Left ventricle myocardium inferior (tissue), 1 donor: ENCODE measurements at places on chromosomes 12 and 14.

DNA sequence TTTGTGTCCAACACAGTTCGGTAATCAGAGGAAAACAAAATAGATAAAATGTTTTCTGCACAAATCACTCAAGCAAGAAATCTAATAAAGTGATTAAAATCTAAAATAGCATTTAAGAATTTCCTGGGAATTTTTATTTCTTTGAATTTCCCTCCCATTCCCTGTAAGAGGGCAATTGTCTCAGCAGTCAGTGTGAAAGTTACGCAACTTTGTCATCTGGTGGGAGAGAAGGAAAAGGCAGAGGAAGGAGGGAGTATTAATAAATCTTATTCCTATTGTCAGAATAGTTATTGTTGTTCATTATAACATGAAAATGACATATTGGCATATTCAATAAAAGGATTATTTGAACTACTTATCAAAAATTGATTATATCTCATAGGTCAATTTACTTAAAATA lies 464.9 kb downstream of the PRKD1 start:
- no peak for DNase-seq
- no peaks in the 10 kb centered on the region for H3K36me3 ChIP-seq
- no peaks in the 10 kb centered on the region for H3K4me1 ChIP-seq
- no peak overlapping the region for H3K27ac ChIP-seq
- H3K27me3 ChIP-seq, result no peaks in the 10 kb centered on the region

DNA sequence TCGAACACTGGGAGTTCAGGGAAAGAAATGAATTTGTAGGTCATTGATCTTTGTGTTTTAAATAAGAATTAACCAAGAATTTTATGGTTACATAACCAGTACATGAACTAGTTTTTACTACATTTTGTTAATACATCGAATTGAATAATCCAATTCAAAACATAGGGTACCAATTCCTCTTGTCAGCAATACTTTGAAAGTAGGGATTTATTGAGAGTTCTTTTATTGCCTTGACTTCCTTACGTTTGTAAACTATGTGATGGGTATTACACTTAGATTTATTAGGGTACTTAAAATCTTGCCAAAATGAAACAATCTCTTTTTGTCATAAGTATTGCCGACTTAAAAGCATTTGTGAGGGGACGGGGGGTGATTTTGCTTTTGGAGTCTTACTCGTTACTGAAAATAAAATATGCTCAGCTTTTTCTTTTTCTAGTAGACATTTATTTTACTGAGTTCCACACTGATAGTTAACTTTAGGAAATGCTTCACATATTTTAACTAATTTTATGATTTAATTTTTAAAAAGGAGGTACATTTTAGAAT lies 22.4 kb downstream of the SOCS2 start:
- H3K27me3 ChIP-seq, result no peaks in the 10 kb centered on the region
- H3K27ac ChIP-seq, result peak overlapping the region; percentile 90
- no peaks in the 10 kb centered on the region for H3K36me3 ChIP-seq
- DNase-seq, result no peak
- peaks cover 49% of the 10 kb centered on the region for H3K4me1 ChIP-seq

DNA sequence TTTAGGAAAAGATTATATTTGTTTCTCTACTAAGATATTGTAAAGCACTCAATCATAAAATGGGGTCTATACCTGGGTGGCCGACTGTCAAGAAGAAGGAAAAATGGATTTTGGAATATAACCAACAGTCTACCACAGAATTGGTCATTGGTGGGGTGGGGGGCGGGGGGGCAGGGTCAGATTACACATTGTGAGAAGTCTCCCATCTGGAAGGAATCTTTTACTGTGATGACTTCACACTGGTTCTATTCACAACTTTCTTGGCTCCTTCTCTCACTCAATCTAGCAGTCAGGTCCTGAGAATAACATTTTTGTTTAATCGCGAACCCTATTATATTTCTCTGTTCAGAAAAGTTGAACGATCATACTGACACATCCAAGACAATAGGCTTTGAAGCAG lies 8.7 kb upstream of the CLEC4E start:
- no peak overlapping the region for H3K27ac ChIP-seq
- H3K27me3 ChIP-seq, result peaks cover 8% of the 10 kb centered on the region
- peaks cover 2% of the 10 kb centered on the region for H3K4me1 ChIP-seq

DNA sequence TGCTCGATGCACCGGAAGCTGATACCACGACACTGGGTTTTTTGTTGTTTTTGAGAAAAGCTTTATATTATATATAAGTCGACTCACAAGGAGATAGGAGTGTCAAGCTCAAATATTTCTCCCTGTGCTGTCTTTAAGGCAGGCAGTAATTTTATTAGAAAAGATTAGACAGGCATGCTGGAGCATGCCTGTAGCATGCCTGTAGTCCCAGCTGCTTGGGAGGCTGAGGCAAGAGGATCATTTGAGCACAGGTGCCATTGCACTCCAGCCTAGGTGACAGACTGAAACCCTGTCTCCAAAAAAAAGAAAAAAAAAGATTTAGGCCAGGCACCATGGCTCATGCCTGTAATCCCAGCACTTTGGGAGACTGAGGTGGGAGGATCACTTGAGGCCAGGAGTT lies 51.8 kb downstream of the GNS start:
- H3K27me3 ChIP-seq, result no peaks in the 10 kb centered on the region
- H3K4me3 ChIP-seq, result no peak overlapping the region
- no peak overlapping the region for H3K27ac ChIP-seq
- H3K4me1 ChIP-seq, result peaks cover 15% of the 10 kb centered on the region
- H3K36me3 ChIP-seq, result peaks cover 3% of the 10 kb centered on the region

GRCh38 chr12:81417056-81417455 lies 339.2 kb downstream of the ACSS3 start:
- H3K27ac ChIP-seq, result no peak overlapping the region
- H3K4me1 ChIP-seq, result no peaks in the 10 kb centered on the region
- DNase-seq, result no peak
